ENCODE measurements at places on chromosomes 2 and 18.

DNA sequence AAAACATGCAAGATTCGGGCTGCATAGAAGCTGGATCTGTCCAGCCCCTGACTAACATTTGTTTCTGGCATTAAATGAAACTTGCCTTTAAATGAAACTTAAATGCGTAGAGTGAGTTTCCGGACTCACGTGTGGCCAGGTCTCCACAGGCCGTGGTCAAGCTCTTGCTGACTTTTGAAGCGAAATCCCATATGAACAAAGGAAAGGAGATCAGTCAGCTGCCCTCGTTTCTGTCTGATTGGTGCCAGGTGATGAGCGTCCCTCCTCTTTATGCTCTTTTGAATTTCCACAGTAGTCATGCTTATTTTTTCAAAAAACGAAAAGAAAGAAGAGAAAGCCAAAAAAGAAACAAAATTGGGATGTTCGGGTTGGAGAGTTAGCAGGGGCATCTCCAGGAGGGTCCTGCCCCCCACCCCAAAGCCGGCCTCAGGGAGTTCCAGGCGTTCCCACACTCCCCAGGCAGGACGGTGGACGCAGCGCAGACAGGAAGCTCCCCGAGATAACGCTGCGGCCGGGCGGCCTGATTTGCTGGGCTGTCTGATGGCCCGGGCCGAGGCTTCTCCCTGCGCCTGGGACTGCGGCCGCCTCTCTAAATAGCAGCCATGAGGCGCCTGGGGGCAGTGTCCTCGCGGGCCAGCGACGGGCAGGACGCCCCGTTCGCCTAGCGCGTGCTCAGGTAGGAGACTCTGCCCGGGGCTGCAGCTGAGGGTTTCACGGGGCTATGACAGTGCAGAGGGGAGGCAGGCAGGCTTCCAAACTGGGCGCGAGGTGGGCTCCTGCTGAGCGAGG, at the start of gene COLEC11:
COLEC11 (plus strand) TSS at position 620 of the 789 bp plus-strand sequence. CDS start 9,229 bp downstream, outside the sequence.
- no peak for DNase-seq

- DNase-seq = no peak
These were observed 6.2 kb upstream of the ALPG start for GRCh38 chr2:232400256-232401015.

DNA sequence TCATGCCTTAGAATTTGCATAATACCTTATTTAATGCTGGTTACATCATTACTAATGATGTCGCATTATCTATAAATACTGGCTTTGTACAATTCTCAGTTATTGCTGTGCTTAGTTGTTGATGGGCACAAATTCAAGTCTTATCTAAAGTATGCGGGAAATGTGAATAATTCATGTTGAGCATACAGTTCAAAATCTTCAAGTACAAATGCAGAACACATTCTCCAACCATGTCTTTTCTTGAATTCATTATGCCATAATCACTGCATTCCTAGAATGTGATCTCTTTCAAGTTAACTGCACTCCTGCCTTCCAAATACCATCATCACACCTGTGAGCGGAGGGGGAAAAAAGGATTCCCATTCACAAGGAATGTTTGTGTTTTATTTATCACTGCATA, 337.0 kb downstream of the MBD2 start:
- no peak for DNase-seq

- no peak for DNase-seq
These were observed 76.4 kb downstream of the LTBP1 start for GRCh38 chr2:33022989-33023727.

DNA sequence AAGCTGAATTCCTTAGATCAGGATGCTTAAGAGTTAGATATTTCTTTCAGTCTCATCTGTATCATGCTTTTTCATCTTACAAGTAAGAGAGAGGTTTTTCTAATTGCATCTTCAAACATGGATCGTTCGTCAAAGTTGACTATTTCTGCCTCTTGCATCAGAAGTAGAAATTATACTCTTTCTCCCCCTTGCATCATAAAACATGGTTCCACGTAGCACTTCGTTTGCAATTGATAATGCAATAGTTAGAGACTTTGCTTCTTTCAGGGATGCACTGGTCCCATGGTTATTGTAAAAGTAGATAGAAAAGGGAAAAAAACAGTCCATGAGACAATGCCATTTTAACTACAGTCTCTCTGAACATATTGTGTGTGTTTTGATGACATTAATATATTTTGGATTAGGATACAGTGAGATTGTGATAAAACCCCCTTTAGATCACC, 75.1 kb upstream of the PARD3B start:
- DNase-seq = no peak

- DNase-seq = no peak
These were observed 6.8 kb upstream of the STK25 start for GRCh38 chr2:241514986-241515737.

GRCh38 chr2:119469131-119469530, 37.5 kb downstream of the TMEM37 start:
- DNase-seq = no peak

- no peak for DNase-seq
These were observed 163.8 kb upstream of the STK17B start for GRCh38 chr2:196335221-196335634.

DNA sequence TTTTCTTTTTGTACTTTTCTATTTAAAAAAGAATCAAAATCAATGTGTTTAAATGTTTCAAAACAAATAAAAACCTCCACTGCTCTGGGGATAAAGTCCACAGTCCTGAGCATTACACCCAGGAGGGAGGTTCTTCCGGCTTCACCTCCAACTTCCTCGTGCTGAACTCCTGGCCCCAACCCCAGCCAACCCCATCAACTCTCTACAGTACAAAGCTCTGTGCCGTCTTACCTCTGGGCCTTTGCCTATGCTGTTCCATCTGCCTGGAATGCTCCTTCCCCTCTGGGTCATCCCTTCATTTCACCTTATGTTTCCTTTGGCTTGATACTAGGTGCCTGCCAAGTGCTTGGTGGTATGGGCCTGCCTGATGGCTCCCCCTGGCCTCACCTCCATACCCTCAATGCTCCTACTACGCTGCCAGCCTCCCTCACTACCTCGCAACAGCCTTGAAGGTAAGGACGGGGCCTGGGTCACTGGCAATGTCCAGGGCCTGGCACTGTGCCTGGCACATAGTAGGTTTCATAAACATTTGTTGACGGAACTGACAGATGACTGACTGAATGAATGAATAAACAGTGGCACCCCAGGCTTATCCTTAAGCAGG, 28.8 kb downstream of the SDC1 start:
- no peak for DNase-seq

- no peak for DNase-seq
These were observed 211.1 kb upstream of the FAM98A start for GRCh38 chr2:33810046-33810835.

- DNase-seq = peak; percentile 57
These were observed 36.4 kb downstream of the COL5A2 start for GRCh38 chr2:189142893-189143759.

DNA sequence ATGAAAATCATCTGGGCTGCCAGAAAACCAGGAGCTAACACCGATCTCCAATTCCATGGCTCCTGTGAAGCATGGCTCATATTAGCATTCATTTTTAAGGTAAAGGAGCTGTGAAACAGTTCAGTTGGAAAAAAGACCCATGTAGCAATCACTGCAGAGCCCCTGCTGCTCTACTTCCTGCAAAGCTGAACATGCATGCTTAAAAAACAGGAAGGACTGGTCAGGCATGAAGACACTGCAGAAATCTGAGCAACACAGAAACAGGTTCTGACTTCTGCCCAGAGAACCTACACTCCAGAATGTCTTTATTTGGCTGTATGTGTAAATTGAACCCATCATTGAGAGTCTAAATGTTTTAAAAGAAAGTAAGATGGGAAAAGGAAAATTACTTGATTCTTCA, 950.6 kb downstream of the DCDC2C start:
- no peak for DNase-seq

- no peak for DNase-seq
These were observed 112.2 kb downstream of the SOS1 start for GRCh38 chr2:39008665-39009064.

DNA sequence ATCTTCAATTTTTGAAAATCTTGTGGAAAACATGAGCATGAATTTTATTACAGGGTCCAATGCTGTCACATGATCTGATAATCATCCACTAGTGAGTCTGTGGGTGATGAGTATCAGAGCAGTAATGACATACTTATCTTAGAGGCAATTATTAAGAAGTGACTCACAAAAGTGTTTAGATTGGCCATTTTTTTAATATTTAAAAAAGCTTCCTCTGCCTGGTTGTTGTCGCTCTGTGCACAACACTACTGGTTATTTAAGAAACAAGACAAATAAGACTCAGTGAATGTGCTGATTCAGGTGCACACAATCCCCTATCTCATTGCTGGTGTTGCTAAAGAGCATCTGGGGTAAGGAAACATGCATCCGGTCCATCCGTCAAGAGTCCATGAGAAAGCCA, 665.8 kb upstream of the ZEB2 start:
- DNase-seq = no peak

DNA sequence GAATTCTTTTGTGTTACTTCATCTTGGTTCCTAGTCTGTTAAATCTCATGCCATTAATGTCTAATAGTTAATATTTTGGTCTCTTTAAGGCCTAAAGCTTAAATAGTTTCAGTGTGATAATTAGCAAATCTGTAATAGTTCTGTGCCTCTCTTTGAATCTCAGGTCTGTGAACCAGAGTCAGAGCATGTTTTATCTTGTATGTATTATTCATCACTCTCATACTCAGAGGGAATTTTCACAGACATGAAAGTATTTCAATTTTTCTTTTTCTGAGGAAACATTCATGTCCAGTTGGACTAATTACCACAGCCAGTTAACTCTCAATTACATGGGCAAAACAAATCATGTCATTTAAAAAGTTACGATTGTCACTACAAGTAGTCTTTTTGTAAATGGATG, 931.9 kb upstream of the SLC39A10 start:
- no peak for DNase-seq

DNA sequence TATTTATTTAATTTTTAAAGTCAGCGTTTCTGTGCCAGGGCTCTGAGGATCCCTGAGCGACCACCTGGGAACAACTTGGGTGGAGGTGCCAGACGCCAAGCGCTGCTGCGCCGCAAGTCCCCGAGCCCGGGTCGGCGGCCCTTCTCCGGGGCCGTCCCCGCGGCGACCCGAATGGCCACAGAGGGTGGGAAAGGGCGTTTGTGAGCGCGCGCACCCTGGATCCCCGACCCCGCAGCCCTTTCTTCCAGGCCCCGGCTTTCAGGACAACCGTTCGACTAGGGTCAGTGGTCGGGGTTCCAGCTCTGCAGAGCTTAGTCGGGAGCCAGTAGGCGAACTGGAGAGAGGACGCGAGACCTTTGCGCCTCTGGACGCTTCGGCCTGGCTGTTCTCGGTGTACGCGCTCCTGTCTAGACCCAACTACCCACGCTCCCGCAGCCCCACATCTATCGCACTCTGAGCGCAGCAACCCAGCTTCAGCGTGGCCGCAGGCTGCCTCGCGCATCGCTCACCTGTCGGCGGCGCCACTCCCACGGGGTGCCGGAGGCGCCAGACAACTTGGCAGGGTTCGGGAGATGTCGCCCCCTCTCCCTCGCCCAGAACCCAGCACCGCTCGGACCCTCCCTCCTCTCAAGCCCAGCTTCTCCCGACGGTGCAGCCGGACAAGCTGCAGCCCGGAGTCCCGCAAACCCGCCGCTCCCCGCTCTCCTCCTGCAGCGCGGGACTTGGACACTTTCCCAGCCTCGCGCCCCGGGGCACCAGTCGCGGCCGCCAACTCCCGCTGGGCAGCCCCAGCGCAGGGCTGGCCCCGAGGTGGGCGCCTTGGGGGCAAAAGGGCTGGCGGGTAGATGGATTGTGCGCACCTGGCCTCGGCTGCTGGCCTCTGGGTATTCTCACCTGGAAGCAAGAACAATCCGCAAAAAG, 758 bp downstream of the LYPD1 start:
- no peak for DNase-seq
